ENCODE measurements at places on chromosomes 16 and 17.
A peak's percentile ranks its signal among the peaks of the same experiment; 100 is the strongest.

DNA sequence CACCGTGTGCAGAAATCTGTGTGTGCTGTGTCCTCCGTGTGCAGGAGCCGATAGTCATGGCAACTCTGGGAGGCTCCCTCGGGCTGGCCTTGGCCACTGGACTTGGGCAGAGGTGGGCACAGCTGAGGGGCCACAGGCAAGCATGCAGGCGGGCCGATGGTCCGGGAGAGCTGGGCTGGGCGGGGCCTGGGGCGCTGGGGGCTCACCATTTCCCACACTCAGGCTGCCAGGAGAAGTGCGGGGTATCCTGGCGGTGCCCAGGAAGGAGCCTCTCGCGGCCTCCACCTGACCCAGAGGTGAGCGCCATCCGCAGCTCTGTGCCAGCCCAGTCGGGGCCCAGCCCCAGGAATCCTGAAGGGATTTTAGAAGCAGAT, 28.4 kb downstream of the BAHCC1 start:
- DNase-seq, result no peak

GRCh38 chr17:79046916-79047280, 22.9 kb downstream of the C1QTNF1 start:
- DNase-seq, result no peak

DNA sequence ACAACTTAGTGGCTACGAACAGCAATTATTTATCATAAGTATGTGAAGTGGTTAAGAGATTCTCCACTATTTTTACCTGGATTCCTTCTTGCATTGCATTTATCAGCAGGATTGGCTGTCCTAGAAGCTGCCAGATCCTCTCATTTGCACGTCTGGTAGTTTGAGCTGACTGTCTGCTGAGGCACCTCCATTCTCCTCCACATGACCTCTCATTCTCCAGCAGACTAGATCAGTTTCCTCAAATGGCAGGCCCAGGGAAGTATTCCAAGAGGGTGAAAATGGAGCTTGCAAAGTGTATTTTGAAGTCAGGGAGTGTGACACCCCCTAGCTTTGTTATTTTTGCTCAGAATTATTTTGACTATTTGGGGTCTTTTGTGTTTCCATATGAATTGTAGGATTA, 870.1 kb downstream of the CDH11 start:
- DNase-seq, result no peak

DNA sequence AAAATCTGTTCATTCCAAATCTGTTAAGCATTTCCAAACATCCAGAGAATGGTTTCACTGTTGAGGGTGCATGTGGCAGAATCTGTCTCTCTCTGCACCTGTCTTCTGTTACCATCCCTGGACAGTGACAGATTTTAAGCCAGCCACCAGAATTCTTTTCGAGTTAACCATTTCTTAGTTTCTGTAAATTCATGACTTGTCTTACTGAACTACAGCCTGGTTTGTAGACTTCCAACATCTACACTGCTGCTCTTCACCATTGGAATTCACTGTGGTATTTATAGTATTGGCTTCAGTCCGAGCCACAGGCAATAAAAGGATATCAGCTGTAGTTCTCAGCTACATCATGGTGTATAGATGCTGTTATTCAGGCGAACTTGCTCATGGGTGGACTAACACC, 47.6 kb downstream of the GOSR1 start:
- DNase-seq, result no peak

- no peak for DNase-seq
These were observed 193.6 kb downstream of the CDH8 start for GRCh38 chr16:61842666-61843065.

DNA sequence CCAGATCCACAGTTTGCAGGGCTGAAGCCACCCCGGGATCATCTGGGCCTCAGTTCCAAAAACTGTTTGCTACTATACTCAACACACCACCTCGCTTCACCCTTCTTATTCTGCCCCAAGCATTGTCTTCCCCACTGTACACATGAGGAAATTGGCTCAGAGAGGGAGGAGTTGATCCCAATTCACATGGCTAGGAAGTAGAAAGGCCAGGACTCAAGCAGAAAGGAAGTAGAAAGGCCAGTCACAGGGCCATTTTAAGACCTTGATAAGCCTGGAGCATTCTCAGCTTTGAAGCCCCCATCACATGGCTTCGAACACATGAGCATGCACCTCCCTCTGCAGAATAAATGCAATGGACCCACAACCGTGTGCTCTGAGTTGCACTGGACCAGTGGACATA, 7.7 kb upstream of the PRSS22 start:
- DNase-seq, result no peak

- DNase-seq, result no peak
These were observed 273.6 kb downstream of the GRIN2A start for GRCh38 chr16:9908613-9909012.

DNA sequence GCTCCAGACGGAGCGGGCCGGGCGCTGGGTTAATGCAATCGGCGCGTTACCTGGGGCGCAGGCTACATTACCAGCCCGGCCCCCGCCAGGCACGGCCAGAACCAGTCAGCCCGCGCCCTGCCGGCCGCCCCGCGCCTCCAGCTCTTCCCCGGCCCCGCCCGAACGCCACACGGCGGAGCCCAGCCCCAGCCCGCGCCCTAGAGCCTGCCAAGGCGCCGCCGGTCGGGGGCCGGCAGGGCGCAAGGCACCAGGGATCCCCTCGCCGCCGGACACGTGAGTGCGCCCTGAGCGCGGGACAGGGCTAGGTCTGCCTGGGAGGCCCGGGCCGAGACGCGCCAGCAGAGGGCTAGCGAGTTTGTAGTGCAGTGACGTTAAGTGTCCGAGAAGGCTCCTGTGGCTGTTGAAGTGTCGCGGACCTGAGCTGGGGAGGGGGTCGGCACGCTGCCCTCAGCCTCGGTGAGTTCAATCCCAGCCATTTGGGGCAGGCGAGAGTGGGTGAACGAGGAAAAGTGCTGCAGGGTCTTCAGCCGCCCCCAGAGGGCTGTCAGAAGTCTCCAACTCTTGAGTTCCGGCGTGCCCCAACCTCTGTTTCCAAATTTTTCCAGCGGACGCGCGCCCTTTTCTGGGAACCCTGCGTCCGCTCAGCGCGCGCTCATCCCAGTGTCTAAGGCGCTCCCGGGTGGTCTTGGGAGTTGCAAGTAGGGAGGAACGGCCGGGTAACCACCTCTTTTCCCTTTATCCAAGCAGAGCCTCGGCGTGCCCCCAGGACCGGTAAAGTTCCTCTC, at the start of gene SLC6A2:
Gene SLC6A2 (plus strand): TSS at position 92 of the 785 bp plus-strand sequence. CDS start 707 bp downstream, outside the sequence.
- no peak for DNase-seq

DNA sequence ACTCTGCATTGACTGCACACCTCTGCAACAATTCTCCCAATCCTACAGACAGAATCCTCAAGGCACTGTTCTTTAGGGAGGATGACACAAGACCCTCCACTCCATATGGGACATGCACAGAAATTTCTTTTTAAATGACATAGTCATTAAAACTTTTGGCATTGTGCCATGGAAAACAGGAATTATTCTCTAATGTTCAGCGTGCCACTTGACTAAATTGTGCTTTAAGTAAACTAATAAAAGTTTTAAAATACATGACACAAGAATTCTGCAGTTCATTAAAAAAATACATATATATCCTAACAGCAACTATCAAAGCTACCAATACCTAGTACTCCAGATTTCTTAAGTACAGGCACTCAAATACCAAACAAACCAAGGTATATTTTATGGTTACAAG, 16.0 kb downstream of the CEP112 start:
- no peak for DNase-seq

DNA sequence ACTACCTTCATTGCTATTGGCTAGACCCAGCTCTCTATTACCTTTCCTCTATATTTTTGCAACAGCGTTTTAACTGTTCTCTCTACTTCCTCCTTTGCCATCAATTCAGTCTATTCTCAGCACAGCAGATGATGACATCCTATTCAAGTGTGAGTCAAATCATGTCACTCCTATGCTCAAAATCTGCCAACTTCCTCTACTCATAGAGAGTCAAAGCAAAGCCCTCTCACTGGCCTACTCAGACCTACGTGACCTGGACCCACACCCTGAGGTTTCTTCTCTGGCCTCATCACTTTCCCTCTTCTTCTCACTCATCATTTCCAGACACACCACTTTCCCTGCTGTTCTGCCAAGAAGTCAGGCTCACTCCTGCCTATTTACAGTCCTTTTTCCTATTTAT, 289.0 kb upstream of the AXIN2 start:
- no peak for DNase-seq

DNA sequence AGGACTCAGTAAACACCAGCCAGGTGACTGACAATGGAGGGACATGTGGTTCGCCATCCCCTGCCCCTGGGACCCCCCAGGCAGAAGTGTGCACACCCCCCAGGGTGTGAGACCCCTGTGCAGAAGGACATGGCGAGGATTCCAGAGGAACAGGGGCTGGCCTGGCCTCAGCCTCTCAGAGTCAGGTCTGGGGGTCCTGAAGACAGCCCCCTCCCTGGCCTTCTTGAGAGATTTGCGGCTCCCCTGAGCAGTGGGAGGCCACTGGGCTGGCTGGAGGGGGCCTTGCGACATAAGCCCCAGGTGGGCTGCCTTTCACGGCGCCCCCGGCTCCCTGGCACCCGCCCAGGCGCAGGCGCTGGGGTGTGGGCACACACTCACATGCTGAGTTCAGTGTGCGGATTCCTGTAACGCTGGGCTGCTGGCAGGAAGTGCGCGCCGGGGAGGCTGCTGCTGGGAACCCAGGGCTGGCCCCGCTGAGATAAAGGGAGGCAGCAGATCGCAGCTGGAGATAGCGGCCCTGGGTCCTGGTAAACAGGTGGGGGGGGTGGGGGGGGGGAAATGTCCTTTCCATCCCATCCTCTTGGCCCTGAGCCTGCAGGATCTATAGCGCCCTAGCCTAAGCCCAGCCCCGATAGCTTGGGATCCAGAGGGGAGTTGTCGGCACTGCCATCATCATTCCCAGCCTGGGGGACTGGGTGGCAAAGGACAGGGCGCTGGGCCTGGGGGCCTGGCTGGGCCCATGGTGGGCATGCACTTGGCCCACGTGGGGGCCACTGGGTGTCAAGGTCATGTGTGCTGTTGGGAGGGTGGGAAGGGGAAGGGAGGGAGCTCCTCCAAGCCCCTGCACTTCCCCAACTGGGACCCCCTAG, 27.1 kb downstream of the TMEM235 start:
- peak; percentile 72 for DNase-seq

DNA sequence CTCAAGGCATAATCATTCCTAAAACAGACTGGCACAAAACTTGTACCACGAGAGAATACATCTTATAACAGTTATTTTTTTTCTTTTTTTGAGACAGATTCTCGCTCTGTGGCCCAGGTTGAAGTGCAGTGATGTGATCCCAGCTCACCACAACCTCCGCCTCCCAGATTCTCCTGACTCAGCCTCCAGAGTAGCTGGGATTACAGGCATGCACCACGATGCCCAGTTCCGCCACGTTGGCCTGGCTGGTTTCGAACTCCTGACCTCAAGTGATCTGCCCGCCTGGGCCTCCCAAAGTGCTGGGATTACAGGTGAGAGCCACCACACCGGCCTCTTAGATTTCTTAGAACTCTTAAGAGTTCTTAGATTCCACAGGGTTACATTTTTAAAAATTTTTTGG, 4.1 kb downstream of the NUFIP2 start:
- no peak for DNase-seq

GRCh38 chr16:59886021-59886420, 1151.9 kb upstream of the GOT2 start:
- no peak for DNase-seq

DNA sequence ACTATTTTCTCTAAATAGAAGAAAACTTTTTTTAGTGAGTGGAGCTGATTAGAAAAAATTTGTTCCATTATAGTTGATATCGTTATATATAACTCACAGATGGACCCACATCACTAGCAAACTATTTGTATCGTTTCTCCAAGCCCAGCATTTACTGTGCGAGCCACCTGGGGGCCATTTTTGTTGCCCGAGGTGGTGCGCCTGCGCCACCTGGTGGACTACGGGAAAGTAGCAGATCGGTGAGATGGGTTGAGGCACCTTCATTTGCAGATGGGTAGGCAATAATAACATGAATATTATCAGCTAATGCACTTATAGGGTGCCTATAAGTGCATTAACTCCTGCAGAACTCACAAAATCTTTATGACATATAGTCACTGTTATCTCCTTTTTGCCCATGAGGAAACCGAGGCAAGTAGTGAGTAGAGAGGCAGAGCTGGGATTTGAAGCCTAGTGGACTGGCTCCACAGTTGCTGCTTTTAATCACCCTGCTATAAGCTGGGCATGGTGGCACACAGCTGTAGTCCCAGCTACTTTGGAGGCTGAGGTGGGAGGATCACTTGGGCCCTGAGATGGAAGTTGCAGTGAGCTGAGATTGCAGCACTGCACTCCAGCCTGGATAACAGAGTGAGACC, 23.2 kb upstream of the NTN1 start:
- peak; percentile 83 for DNase-seq

DNA sequence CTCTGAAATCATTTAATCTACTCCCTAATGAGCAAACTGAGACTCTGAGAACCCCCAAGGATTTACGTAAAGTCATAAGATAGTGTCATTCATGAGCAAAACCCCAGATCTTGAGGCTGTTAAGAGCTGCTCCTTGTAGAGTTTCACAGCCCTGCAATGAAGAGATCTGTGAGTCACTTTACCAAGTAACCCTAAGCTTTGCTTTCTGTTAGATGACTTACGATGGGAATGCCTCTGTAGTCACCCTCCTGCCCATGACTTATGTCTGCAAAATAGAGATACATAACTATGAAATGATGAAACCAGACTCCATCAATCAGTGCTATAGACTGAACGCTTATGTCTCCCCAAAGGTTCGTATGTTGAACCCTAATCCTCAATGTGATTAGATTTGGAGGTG, 117.7 kb downstream of the HS3ST3A1 start:
- no peak for DNase-seq

GRCh38 chr17:14950686-14951085, 314.4 kb downstream of the PMP22 start:
- DNase-seq, result no peak

DNA sequence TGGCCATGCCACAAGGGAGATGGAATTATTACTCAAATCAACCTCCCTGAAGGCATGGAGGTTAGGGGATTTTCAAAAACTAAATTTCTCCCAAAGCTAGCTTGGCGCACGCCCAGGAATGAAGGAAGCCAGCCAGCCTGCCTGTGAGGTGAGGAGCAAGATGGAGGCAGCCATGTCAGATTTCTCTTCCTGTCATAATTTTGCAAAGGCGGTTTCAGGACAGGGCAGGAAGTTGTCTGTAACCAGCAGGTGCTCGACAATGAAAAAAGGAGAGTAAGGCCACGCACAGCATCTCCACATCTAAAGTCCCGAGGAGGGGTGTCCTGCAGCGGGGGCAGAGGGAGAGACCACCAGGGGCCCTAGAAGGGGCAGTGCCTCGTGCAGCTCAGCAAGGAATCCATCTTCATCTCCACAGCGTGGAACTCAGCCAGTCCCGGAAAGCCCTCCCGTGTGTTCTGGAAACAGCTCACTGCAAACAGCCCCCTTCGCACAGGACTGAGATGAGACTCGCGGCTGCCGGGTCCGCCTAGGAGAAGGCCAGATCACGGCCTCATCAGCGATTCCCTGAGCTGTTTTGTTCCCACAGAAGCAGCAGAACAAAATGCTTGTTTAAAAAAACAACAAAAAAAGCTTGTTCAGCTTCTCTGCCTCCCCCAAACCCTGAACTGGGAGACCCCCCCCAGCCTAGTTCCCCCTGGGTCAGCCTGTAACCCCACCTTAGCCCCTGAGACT, 47.8 kb downstream of the SLC7A5 start:
- no peak for DNase-seq
